Ecto neural progenitor cell (in vitro differentiated cells): ENCODE measurements at places on chromosomes 1 and 21.

DNA sequence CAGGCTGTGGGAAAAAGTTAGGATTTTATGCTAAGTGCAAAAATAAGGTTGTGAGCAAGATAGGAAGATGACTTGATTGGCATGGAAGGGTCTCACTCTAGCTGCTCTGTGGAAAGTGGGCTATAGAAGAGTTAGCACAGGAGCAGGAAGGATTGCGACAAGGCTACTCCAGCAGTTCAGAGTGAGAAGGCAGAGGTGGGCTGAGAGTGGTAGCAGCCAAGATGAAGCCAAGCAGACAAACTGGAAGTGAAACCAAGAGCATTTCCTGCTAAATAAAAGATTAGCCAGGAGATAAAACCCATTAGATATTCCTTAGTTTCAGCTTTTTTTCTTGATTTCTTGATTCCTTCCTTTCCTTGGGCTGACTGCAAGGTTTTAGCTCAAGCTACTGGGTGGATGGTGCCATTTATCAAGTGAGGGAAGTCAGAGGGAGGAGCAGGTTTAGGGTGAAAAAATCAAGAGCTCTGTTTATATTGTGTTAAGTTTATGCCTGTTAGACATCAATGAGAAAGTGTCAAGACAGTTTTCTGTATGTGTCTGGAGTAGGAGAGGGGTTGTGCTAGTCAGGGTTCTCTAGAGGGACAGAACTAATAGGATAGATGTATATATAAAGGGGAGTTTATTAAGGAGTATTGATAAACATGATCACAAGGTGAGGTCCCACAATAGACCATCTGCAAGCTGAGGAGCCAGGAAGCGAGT lies 33.1 kb upstream of the ZNF644 start:
- DNase-seq: no peak

- no peak for DNase-seq
These were observed 25.1 kb upstream of the LSS start for GRCh38 chr21:46253610-46254124.

- DNase-seq: no peak
These were observed 92.5 kb downstream of the CDC42BPA start for GRCh38 chr1:227225715-227226346.

DNA sequence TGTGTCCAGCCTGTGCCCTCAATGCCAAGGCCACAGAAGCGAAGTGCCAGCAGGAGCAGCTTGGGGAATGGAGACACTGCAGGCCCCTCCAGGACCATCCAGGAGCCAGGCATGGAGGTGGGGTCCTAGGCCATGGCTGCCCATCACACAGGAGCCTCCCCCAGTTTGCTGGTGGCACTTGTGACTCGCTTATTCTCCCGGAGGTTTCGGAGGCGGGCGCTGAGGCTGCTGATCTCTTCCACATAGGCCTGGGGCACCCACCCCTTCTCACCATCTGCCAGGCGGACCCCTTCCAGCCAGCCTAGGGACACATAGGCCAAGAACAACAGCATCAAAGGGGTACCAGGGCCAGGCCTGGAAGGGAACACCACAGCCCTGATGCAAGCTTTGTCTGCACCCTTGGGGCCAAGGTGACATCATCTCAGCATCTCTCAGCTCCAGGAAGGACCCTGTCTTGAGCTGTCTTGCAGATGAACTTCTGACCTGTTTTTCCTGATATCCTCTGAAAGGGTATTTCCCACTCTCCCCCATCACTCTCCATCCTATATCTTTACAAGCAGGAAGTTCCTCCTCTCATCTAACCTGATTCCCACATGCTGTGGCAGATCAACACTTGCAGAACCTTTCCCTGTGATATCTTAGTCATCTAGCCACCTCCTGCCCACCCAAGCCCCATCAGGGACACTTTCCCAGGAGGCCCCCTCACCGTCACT lies 13.9 kb downstream of the ARHGEF19 start:
- DNase-seq: no peak

DNA sequence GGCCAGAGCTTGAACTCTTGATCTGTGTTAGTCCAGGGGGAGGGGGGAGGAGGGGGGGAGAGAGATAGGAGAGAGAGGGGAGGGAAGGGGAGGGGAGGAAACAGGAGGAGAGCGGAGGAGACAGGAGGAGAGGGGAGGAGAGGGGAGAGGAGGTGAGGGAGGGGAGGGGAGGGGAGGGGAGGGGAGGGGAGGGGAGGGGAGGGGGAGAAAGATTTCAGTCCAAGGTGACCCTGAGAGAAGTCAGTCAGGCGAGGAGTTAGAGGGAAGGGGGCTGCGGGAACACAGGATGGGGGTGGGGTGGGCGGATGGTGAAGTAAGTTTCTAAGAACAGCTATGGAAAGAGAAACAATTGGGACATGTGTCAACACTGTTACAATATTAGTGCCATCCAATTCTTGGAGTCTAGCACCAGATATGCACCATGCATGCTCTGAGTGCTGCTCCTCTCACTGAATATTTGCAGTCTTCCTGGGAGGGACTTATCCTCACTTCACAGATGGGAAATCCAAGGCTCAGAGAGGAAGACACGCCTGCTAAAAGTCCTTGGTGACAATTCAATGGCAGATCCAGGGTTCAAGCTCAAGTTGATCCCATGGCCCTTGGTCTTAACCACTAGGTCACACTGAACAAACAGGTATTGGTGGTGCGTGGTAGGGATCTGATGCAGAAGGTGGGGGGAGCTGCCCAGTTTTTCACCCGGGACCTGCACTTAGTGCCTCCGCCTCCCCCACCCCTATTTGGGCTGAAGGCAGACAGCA lies 42.5 kb upstream of the ECE1 start:
- no peak for DNase-seq

- peak; percentile 11 for DNase-seq
These were observed 75.1 kb upstream of the PTGFRN start for GRCh38 chr1:116834595-116834994.

GRCh38 chr1:230858918-230859729 lies 9.2 kb downstream of the C1orf198 start:
- no peak for DNase-seq

GRCh38 chr1:32427264-32427963 lies 33.2 kb upstream of the BSDC1 start:
- no peak for DNase-seq

DNA sequence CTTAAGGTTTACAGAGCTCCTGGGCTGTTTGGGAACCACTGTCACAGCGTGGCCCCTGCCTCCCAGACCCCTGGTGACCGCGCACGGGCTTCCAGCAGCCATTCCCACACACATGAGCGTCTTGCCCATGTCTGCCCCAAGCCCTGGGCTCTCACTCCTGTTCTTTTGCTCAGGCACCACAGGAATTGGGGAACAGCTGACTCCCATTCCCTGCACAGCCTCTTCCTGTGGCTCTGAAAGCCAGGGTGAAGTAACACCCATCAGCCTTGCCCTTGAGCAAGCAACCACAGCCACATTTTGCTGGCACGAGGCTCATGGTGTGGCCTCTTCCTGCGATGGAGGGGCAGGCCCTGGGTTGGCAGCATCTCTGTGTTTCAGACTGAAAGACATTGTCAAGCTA lies 14.3 kb upstream of the GPR157 start:
- DNase-seq: no peak

DNA sequence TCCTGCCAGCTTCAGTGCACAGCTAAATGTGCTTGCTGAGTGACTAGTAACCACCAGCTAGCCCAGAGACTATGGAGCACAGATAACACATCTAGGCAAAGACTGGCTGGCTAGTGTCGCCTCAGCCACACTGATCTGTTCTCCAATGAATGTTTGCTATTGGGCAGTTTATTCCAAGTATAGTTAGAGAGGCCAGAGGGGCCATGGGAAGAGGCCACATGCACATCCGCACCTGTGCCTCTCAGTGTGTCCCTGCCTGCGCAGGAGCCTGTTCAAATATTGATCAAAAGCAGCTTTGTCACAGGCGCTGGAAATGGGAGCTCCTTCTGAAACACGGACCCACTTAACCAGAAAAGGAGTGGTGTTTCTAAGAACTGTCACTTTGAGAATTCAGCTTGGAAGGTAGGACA lies 51.3 kb upstream of the ATP1A1 start:
- no peak for DNase-seq

DNA sequence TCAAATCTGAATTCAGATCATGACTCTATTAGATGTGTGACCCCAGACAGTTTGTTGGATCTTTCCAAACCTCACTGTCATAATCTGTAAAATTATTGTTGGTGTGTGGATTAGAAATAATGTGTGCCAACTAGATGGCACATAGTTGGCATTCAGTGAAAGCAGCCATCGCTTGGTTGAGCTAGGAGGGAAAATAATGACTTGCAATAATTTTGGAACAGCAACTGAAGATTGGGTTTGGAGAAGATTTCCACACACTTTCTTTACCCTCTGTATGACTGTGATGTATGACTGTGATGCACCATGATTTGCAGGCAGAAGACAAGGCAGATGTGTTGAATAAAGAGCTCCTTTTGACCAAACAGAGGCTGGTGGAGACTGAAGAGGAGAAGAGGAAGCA lies 24.0 kb upstream of the CACYBP start:
- DNase-seq: no peak

DNA sequence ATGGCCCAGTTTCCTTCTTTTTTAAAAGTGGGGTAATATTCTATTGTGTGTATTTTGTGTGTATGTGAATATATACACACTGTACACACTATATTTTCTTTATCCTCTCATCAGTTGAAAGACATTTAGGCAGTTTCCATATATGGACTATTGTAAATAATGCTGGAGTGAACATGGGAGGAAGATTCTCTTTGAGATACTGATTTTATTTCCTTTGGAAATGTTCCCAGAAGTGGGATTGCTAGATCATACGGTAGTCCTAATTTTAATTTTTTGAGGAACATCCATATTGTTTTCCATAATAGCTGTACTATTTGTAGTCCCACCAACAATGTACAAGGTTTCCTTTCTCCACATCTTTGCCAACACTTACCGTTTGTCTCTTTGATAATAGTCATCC lies 51.0 kb downstream of the F3 start:
- no peak for DNase-seq

DNA sequence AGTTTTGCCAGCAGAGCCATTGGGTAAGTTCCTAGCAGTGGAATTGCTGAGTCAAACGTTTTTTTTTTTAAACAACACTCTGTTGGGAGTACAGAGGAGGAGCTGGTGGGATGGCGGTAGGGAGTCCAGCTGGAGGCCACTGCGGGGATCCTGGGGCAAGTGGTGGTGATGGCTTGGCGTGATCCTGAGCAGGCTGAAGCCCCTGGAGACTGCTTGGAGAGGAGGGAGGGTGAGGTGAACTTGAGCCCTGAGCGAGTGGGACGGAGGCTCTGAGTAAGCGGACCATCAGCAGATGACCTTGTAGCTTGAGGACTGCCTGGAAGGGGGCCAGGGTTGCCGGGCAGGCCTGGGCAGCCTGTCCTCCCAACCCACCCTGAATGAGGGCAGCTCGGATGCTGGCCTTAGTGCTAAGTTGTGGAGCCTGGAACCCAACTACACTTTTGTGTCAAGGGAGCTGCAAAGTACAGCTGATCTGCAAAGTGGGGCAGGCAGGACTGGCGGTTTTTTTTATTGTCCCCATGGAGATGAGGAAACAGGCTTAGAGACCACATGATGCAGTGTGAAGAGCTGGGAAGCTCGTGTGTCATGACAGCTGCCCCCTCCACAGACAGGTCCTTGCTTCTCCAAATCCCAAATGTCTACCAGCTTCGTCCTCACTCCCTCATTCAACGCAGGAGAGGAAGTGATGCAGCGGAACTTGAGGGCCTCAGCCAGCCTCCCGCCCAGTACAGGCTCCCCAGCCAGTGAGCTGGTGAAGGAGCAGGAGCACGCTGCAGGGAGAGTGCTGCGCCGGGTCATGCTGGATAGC lies 20.2 kb downstream of the MRPL37 start:
- no peak for DNase-seq

DNA sequence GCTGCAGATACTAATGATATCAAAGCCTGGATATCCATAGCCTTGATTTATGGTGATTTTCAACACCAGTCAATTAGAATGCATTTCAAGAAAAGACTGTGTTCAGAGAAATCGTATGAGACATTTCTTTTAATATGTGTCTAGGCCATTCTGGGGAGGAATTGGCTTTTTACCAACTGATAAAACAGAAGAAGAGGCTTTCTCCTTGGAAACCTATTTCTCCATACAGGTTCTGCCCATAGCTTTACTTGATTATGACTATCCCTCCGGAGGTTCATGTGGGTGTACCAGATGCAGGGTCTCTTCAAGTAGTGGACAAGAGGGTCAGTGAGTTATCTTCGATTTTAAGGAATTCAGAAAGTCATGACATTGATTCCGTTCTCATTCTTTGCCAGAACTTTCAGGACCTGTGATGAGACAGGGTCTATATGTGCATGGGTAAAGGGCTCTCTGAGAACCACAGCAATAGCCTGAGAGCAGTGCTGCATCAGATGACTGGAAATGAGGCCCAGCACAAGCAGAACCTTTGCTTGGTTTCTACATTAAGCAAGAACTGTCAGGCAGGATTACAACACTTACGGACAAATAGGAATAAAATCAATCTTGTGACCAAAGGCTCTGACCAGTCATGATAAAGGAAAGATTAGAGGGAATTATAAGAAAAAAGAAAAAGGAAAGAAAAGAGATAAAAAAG lies 263.7 kb upstream of the SGIP1 start:
- no peak for DNase-seq

DNA sequence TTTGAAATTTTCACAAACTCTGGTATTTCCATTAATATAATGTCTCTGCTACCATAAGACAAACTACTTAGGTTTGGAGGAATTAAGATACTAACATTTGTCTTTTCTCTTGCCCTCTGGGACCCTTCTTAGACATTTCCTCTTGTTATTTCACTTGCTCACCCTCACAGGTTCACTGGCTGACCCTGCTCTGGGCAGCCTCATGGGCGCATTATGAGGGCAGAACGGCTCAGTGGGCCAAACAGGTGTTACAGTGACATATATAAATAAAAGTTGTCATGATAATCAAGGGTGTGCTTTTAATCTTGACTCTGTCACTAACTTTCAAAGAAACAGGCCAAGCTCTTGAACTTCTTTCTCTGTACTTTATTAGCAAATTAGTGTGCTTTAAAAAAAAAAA lies 46.5 kb downstream of the ZNHIT6 start:
- no peak for DNase-seq

DNA sequence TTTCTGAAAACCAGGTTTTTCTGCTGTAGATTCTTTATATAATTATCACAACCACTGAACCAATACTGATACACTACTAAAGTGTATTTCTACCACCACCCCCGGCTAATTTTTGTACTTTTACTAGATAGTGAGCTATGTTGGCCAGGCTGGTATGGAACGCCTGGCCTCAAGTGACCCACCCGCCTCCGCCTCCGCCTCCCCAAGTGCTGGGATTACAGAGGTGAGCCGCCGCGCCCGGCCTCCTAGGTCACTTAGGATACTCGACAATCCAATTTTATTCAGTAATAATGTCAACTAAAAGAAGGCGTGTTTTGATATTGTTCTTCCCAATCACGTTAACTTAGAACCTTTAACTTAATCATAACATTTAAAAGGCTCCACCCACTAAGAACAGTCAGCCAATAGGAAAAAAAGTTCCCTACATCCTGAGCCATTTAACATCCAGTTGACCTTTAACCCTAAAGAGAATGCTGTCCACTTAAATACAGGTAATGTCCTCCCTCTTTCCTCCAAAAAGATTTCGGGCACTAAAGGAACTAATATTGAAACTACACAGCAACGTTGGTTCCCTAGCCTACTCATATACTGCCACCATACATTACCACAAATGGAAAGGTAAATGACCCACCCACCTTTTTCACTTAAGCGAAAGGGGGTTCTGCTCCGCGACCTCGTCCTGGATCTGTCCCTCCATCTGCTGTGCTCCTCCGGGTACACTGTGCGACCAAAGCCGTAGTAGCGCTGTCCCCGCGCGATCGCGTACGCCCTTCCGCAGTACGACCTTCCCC lies 1.2 kb downstream of the RSRP1 start:
- no peak for DNase-seq
